ENCODE measurements at places on chromosomes 1 and 21.

- peak; percentile 66 for DNase-seq
These were observed 20.7 kb downstream of the MIS18A start for GRCh38 chr21:32257962-32258785.

GRCh38 chr1:29200906-29201594, 19.4 kb upstream of the SRSF4 start:
- DNase-seq, result no peak

DNA sequence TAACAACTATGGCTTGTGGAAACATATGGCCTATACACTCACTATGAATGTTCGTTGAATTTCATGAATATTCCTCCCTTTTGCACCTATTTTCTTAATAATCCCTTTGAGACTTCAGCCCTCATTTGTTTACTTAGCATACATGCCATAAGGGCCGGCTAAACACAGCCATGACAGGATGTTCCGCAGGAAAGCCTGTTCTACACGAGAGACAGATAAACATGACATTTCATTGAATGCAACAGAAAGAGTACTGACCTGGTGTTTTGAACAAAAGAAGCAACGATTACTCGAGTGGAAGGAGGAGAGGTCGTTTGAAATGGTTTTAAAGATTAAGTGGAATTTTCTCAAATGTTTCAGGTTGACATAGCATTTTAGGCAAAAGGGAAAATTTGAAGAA, 459.5 kb upstream of the CXADR start:
- no peak for DNase-seq

GRCh38 chr1:221621683-221622082, 120.2 kb downstream of the DUSP10 start:
- no peak for DNase-seq

GRCh38 chr1:232101231-232101630, 474.6 kb downstream of the DISC1 start:
- no peak for DNase-seq

- no peak for DNase-seq
These were observed 908.2 kb upstream of the ADGRL2 start for GRCh38 chr1:80892539-80892938.

DNA sequence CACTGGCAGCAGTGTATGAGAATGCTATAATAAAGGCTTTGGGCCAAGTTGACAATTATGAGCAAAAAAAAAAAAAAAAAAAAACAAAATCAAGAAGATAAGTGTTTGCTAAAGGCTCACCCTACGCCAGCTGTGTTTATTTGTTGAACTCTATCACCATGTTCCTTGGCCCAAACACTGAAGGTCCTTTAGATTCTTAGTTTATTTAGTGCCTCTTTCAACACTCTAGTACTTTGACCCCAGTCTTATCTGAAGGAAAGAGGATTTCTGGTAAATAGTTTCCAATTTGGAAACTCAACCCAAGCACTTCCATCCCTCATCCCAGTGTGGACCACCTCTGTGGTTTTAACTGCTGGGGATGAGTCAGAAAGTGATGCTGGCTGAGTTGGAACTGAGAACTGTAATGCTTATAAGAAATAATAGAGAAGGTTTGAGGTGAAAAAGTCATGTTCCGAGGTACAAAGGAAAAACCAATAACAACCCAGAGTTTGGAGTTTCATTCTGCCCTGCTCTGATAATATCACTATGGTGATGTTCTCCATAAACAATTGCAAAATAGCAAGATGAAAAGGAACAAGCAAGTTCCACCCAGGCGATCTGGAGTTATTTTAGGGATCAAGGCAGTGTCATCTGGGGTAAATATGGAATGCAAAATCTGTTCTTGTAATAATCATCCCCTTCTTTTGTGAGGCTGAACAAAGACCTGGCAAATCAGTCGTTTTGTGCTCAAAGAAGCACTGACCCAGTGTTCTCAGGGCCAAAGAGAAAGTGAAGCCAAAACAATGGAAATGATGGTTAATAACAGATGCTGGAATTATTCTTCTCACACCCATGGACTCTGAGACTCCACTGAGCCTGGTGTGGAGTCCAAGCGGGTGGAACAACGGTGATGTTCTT, 19.7 kb upstream of the CAPZB start:
- no peak for DNase-seq

DNA sequence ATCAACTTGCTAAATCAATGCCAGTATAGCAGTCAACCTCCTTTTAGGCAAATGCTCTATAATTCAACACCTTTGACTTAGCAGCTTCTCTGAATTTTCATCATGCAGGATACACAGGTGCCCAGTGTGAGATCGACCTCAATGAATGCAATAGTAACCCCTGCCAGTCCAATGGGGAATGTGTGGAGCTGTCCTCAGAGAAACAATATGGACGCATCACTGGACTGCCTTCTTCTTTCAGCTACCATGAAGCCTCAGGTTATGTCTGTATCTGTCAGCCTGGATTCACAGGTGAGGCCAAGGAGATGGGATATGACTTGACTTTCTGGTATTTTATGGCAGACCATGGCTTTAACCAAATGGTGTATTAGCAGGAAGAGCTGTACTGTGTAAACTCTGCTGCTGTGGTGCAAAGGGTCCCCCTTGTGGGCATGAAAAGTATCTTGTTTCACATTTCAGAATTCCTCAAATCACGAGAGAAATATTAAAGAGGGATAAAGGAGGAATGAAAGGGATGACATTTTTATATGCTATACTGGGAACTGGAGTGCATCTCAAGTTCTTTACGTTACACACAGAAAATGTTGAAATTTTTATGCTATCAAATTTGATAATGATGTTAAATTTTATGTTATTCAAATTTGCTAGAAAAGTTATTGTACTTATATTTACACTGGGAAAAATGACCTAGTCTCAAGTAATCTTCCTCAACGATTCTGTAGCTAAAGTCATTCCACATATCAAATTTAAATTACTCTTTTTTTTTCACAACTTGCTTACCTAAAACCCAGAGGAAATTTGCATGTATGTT, 88.9 kb downstream of the CRB1 start:
- DNase-seq, result peak; percentile 8

- no peak for DNase-seq
These were observed 12.3 kb downstream of the BTBD19 start for GRCh38 chr1:44820328-44821239.

- DNase-seq, result no peak
These were observed 35.1 kb downstream of the NUAK2 start for GRCh38 chr1:205286335-205286950.

GRCh38 chr1:204879351-204879750, 8.7 kb downstream of the NFASC start:
- DNase-seq, result no peak

DNA sequence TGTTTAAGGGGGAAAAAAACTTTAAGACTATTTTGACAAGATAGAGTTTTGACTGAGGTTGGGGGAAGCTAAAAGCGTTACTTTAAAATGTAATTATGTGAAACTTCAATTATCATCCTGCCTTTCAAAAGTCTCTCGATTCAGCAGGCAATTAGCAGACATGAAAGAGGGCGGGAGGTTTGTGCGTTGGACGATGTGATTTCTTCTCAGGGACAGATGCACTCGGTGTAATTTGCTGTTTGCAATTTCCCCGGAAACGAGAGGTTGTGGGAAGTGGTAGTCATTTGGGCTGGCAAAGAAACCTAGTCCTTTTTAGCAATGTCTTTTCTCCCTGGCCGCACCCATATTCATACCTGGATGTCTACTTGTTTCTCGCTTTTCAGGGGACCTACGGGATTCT, 27.1 kb downstream of the KAZN start:
- DNase-seq, result no peak

- DNase-seq, result no peak
These were observed 65.1 kb downstream of the GADD45A start for GRCh38 chr1:67749844-67750690.

- peak; percentile 56 for DNase-seq
These were observed 28.6 kb upstream of the ZFP69B start for GRCh38 chr1:40421431-40422384.

DNA sequence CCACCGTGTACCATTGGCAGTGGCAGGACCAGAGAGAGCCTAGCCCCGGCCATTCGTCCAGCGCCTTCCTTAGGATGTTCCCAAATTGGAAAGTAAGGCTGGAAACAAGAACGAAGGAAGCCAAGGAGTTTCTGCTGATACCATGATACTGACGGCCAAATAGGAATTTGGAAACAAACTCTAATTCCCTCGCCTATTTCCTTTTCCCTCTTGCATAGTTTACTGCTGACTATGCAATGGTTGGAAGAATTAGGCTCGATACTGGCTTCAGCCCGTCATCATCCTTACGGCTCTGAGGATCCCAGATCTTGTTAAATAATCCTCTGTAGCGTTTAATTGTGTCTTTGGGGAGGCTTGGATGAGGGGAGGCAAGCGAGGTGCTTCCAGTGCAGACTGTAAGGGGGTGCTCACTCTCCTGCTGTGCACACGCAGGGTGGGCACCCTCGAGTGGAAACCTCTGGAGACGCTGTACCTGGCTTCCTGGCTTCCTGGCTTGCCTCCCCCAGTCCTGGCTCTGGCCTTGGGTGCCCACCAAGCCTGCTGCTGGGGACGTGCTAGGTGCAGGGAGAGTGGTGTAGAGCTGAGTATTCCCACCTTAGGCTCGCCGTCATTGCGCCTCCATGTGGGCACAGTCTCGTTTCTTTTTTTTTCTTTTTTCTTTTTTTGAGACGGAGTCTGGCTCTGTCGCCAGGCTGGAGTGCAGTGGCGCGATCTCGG, 27.4 kb upstream of the CAMTA1 start:
- DNase-seq, result no peak

GRCh38 chr1:86416343-86416742, 7.6 kb upstream of the CLCA2 start:
- DNase-seq, result no peak

- no peak for DNase-seq
These were observed 7.6 kb downstream of the NHLH1 start for GRCh38 chr1:160374306-160375110.

DNA sequence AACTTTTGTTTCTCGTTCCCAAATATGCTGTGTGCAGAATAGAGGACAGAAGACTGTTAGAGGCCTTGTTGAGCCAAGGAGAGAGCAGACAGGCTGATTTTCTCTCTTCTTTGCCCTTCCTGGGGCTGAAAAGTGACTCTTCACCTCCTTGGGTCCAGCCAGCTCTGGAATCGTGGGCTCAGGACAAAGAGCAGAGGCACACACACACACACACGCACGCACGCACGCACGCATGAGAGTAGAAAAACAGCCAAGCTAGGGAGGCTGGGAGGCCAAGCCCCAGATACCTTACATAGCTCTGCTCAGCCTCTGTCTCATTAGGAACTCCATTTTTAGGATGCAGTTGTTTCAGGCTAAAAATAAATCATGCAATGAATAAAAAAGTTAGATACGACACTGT, at the start of gene CASQ2:
CASQ2 (minus strand) TSS at position 166 of the 400 bp plus-strand sequence. CDS start 173 bp downstream, outside the sequence.
- DNase-seq, result no peak

DNA sequence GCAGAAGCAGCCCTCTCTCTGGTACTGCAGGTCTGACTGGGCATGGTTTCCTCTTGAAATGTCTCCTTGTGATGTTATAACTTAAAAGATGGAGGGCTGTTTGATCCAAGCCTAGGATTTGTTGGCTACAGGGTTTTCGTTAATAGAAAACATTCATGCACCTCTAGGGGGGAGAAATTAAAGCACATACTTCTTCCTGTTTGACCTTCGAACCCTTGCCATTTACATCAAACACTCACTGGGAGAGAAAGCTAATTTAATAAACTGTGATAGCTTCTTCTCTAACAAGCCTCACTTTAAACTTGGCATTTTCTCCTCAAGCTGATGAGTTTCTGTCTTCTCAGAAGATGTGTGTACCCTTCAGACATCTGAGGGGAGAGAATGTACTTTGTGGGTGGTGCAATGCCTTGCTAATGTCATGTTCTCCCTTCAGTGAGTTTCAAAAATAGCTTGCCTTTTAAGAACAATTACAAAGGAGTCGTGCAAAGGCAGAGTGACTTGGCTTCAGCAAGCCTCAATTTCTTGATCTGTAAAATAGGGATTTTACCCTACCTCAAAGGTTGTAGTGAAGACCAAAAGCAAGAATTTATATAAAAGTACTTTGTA, 20.4 kb downstream of the CACHD1 start:
- DNase-seq, result no peak

DNA sequence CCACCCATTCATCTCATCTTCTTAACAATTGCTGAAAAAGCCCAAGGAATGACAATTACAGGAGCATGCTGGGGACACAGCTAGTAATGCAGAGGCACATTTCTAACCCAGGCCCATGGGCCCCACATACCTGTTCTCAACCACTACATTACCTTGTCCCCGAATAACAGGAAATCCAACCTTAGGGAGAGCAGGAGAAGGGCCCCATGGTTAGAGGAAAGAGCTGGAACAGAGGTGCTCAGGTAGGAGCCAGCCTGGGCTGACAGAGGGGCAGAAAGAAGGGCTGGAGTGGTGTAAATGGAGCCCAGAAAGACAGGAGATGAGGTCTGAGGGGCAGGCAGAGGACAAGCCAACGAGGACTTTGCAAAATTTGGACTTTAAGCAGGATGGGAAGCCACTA, 11.4 kb upstream of the S100A8 start:
- DNase-seq, result no peak

GRCh38 chr1:192639607-192640368, 3.8 kb downstream of the RGS13 start:
- no peak for DNase-seq

GRCh38 chr1:185426848-185427247, 109.8 kb upstream of the IVNS1ABP start:
- no peak for DNase-seq

GRCh38 chr1:77447669-77448068, 165.8 kb downstream of the AK5 start:
- DNase-seq, result no peak

DNA sequence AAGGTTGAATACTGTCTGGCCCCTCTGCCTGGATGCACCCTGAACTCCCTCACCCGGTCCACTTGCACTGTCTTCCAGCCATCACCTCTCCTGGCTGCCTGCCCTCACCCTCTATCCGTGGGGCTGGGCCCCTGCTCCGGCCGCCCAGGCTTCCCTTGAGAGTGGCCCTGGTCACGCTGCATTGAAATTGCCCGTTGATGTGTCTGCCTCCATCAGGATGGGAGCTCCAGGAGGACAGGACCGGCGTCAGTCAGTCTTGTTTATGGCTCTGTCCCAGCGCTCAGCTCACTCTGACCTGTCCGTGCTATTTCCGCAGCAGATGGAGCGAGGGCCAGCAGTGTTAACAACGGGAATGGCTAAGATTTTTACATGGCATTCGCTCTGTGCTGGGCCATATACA, 34.9 kb downstream of the FOXO6 start:
- no peak for DNase-seq

GRCh38 chr1:234838182-234838581, 228.2 kb upstream of the IRF2BP2 start:
- no peak for DNase-seq

- DNase-seq, result no peak
These were observed 258.9 kb upstream of the PROX1 start for GRCh38 chr1:213728593-213729536.

GRCh38 chr1:51442616-51443015, 76.5 kb downstream of the EPS15 start:
- DNase-seq, result no peak

DNA sequence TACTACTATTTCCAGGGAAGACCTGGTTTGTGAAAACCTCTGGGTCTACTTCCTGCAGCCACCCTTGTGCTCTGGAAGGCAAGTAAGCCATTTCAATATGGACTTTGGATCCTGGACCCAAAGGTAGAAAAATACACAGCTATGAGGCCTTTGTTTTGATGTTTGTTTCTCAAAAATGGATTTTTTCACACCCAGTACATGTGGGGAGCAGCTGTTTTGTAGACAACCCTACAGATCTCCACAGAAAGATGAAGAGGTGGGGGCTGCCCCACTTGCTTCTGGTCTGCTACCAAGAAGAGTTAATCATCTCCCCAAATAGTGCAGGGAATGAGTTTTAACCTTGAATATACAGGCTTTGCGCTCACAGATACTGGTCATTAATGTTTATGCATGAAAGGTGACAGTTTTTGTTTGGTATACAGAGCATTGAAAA, 29.2 kb downstream of the ZNF281 start:
- no peak for DNase-seq

GRCh38 chr1:20211511-20211931, 25.2 kb upstream of the PLA2G2C start:
- no peak for DNase-seq

Measured in NCI-H1092 (cell line).